ENCODE measurements at places on chromosomes 11 and 22.

DNA sequence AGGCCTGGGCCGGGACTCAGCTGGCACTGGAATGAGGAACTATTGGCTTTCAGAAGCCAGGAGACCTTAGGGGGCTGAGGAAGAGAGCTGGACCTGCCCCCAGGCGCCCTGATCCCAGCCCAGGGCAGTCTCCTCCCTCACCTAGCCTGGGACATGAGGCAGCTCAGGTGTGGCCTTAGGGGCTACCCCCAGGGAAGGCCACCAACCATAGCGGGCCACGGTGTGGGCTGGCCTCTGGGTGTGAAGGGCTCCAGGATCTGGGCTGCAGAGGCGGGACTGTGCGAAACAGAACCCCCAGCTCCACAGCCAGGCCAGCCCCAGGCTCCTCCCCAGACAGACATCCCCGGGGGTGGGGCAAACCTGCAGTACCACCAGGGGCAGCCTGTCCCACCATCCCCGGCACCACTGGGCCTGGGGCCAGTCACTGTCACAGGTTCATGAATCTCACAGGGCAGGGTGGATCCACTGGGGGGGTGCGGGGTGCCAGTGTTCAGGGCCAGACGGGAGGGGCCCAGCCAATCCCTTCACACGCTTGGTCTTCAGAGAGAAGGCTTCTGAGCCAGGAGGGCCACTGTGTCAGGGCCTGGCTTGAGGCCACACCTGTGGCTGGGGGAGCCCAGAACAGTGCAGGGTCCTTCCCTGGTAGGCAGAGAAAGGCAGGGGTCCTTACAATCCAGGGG lies 3.5 kb downstream of the PLXNB2 start:
- DNase-seq, result peak; percentile 64

- DNase-seq, result no peak
Measured at GRCh38 chr11:14235701-14236100, 123.3 kb downstream of the RRAS2 start.

DNA sequence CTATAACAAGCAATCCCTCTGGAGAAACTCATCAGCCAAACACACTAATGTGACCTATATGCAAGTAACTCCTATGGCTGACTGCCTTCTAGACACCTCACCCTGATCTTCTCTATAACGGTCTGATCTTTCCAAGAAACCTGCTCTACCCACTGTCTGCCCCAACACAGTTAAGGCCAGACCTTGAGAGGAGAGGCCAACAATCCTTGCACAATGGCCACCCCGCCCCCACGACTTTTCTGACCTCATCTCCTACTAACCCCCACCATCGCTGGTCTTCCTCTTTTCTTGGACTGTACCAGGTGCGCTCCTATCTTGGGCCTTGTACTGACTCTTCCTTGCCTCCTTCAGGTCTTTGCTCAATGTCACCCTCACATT lies 12.5 kb downstream of the HIRA start:
- DNase-seq, result peak; percentile 79

GRCh38 chr11:29773656-29774264 lies 243.1 kb downstream of the KCNA4 start:
- DNase-seq, result no peak

- no peak for DNase-seq
Measured at GRCh38 chr11:102813484-102813883, 15.5 kb upstream of the MMP1 start.

- no peak for DNase-seq
Measured at GRCh38 chr22:41846268-41846987, 13.5 kb downstream of the SREBF2 start.

DNA sequence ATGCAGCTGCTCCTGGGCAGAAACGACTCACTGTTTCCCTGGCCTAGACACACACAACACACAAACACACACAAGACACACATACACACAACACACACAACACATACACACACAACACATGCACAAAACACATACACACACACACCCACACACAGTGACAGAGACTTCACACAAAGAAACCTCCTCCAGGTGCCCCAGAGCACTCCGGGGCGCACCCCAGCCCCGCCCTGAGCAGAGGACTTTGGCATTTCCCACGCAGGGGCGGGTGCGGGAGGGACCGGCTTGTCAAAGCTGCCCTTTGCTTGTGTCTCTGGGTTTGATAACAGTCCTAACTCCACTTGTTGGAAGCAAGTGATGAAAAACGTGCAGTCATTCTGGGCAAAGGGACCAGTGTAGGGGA lies 6.5 kb downstream of the APOBEC3A start:
- DNase-seq, result no peak

GRCh38 chr11:69010964-69011623 lies 2.0 kb downstream of the MRGPRF start:
- no peak for DNase-seq

GRCh38 chr22:50599816-50600455 lies 657 bp upstream of the MAPK8IP2 start:
- peak; percentile 62 for DNase-seq

DNA sequence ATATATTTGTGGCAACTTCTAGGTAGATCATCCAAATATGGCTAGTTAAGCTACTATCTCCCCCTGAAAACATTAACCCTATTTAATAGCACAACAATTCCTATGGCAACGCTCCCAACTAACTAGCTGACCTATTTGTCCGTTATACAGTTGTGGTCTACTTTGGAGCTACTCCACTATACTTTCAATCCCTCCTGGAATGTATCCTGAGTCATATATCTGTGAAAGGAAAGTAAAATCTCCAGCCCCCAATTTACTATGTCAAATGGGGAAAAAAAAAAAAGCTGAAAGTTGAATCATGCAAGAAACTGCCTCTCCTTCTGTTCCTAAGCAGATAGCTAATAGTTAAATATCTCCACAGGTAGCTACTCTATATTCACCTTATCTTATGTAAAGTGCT lies 128.5 kb downstream of the CD44 start:
- DNase-seq, result no peak

DNA sequence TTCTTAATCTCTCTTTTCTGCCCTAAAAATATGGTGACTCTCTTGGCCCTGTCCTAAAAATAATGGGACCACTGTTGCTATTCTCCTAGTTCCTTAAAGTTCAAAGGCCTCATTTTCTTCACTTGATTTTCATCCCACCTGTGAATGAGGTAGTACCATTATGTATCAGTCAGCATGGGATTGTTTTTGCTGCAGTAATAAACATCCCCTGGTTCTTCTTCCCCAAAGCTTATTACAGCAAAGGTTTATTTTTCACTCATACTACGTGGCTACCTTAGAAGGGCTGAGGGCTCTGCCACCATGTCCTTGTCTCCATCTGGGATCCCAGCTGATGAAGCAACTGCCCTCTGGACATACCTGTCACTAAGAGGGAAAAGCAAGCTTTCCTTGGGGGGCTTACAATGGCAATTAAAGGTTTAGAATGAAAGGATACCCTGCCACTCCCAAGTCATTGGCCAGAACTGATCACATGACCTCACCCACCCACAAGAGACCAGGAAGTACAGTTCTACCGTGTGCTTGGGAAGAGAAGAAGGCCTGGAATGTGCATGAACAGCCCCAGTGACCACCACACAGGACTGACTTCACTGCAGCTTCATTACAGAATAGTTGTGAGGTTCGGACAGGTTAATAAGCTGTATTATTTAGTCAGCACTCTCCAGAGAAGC lies 7.8 kb downstream of the TTC38 start:
- DNase-seq, result no peak

- DNase-seq, result no peak
Measured at GRCh38 chr11:129278586-129279319, 86.6 kb upstream of the ARHGAP32 start.
